Kasumi-1 (cell line): ENCODE measurements at places on chromosomes 12 and 14.

GRCh38 chr12:124626971-124627411 is 59.6 kb upstream of the NCOR2 start:
- DNase-seq = no peak

GRCh38 chr12:58847901-58848600 is 72.3 kb downstream of the LRIG3 start:
- DNase-seq = no peak

GRCh38 chr12:1047898-1048660 is 57.1 kb downstream of the ERC1 start:
- DNase-seq = peak; percentile 18

- no peak for DNase-seq
These were observed 6.2 kb upstream of the DYRK4 start for GRCh38 chr12:4555804-4556203.

DNA sequence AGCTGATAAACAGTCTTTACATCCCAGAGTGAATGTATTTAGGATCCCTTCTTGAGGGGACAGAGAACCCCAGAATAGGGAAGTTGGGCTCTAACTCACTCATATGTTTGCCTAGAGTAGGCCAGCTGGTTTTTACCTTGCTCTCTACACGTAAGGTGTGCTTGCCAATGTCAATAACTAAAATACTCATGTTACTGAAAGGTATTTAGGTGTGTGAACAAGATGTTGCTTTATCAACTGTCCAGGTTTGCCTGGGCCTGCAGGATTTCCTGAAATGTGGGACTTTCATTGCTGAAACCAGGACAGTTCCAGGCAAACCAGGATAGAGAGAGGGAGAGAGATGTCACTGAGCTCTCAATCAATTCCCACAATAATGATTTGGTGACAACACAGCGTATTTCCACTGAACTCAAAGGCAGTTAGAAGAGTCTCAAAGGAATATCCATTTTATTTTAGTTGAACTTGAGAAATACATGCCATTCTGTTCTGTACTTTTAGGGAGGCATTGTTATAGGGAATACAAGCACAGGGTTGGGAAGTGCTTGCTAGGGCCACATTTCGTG is 171.7 kb downstream of the NRXN3 start:
- DNase-seq = no peak

DNA sequence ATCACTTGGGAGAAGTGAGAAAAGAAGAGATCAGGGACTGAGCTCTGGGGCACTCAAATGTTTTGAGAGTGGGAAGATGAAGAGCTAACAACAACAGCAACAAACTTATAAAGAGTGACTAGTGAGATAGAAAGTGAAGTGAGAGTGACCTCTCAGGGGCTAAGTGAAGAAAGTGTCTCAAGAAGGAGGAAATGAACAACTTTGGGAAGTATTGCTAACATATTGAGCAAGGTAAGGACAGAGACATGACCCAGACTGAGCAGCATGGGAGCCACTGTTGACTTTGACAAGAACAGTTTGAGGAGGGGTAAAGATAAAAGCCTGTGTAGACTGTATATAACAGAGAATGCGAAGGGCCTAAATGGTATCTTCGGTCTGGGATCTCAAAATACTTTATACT is 155.1 kb upstream of the BTG1 start:
- DNase-seq = no peak

- DNase-seq = peak; percentile 24
These were observed 43.4 kb upstream of the ST8SIA1 start for GRCh38 chr12:22377731-22378496.

DNA sequence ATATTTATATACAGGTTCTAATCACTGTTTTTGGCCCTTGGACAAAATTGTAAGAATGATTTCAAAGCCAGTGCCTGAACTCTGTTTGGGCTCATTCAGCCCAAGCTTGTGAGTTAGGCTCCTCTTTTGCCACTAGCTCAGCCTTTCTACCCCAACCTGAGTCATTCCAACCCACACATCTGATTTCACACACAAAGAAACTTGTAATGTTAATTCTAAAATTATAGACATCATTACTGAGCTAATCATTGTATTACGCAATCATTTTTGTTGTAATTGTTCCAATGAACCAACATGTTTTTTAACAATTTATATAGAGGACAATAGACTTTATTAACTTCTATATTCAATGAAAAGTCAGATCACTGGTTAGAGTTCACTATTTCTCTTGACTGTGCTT is 441.1 kb downstream of the ETNK1 start:
- DNase-seq = no peak

DNA sequence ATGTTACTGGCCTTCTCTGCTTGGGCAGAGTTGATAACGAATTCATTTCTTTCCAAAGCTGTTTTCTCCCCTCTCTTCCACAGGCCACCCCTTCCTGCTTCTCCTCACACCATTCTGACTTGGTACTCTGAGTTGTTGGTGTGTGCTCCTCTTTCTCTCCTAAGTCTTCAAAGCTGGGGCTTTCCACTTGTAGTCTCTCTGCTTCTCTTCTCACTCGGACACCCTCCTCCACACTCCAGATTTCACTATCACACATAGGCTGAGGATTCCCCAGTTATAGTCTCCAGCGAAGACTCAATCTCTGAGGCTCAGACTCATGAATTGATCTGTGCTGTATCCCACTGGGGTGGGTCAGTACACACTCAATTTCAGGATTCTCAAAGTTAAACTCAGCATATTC is 201.0 kb downstream of the SSPN start:
- DNase-seq = no peak

DNA sequence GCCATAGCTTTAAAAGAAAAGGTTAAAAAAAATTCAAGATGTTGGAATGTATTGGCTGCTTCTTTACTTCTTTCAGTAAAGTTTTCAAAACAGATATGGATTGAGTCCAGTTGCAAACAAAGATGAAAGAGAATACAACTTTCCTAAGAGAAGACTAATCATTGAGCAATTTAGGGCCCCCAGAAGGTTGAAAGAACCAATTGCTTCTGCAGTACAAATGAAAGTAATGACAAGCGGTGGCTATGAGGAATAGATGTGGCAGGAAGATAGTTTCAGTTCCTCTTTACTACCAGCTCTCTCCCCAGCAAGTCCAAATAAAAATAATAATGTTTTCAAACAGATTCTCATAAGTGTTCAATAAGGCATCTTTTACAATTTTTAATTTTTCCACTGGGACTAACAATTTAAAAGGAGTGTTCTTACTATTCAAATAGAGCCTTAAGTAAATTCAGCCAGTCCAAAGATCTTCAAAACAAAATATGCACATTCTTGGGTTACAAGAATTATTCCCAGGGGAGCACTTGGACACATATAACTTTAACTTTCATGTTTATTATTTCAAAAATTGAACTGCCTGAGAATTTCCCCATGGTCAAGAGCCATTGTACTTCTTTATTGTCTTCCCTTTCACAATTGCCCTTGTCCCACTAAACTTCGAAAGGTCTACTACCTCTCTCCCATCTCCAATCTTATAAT is 62.3 kb upstream of the PPP1R12A start:
- DNase-seq = peak; percentile 22

DNA sequence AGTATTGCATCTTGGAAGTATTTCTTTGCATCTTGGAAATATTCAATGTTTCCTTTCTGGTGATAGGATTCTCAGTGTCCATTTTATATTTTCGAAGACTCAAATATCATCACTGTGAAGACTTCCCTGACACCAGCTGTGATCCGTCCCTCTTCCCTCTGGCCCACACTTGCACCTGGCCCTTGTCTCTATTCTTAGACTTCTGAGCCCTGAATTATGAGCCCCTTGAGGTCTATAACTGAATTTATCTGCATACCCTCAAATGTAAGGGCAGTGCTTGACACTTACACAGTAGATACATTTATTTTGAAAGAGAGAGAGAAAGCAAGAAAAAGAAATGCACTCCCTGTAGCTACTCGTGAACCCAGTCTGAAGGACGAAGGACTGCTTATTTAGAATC is 376.7 kb downstream of the ZFP36L1 start:
- no peak for DNase-seq
